ENCODE measurements at places on chromosomes 2 and 18.
A peak's percentile ranks its signal among the peaks of the same experiment; 100 is the strongest.

DNA sequence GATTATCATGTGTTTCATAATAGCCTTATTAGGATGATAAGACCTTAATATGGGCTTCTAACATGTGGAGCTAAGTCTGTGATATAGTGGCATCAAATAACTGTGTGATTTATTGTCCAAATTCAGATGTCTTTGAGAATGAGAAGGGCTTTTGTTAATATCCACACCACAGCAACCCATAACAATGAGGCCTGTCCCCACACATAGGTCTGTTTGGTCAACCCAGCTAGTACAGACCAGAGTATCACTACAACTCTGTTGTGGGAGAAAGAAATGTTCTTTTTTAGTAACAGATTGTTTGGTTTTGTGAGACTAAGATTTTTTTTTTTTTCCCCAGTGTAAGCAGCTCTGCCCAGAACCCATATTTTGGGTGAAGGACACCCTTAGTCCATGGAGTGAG is 439.2 kb downstream of the PIK3C3 start:
- no peak for DNase-seq

DNA sequence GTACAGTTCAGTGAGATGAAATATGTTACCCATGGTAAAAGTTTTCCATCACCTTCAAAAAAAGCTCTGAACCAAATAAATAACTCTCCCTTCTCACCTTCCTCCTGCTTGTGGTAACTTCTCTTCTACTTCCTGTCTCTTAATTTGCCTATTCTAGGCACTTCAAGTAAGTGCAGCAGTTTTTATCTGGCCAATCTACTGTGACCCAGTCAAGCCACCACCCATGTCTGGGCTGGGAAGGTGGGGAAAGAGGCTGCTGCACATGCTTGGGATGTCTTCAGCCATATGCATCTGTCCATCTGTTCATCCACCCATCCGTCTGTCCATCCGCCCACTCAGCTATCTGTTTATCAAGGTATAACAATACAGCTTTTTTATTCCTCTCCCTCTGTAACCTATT is 31.6 kb downstream of the ZNF532 start:
- no peak for DNase-seq

DNA sequence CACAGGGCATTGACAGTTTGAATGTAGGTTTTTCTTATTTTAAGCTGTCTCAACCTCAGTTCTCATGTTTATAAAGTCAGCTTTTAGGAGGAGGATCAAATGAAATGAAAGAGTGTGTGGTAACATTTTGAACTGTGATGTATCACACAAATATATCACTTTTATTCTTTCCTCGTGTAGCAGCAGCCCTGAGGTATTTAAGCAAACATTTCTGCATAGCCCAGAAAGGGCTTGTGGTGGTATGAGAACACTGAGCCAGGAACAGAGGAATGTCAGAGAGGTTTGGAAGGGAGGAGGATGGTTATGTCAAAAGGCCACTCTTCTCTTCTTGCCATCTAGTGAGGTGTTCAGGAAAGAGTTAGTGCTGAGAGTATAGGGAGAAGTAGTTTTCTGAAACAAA is 150.2 kb downstream of the PARD3B start:
- no peak for DNase-seq

DNA sequence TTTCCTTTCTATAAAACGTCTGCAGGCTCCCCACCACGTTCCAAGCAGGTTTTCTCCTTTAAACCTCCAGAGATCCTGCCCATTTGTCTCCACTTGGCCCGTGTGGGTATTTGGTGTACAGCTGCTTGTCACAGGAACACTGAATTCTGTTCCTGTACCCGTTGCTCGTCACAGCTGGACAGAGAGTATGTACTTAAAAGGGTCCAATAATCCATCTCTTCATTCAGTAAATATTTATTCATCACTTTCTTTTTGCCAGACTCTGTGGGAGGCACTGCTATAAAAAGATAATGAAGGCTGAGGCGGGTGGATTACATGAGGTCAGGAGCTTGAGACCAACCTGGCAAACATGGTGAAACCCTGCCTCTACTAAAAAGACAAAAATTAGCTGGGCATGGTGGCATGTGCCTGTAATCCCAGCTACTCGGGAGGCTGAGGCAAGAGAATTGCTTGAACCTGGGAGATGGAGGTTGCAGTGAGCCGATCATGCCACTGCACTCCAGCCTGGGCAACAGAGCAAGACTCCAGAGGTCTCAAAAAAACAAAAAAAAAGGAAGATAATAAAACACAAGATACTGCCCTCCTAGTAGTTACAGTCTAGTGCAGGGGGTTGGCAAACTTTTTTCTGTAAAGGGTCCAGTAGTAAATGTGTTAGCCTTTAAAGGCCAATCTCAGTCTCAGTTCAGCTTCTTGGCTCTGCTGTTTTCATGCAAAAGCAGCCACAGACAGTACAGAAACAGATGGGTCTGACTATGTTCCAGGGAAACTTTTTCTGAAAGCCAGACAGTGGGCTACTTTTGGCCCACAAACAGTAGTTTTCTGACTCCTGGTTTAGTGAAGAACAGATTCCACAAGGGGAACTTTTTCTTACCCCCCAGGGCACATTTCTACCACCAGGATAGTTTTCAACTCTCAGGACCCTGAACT is 309.9 kb upstream of the RAB12 start:
- no peak for DNase-seq

DNA sequence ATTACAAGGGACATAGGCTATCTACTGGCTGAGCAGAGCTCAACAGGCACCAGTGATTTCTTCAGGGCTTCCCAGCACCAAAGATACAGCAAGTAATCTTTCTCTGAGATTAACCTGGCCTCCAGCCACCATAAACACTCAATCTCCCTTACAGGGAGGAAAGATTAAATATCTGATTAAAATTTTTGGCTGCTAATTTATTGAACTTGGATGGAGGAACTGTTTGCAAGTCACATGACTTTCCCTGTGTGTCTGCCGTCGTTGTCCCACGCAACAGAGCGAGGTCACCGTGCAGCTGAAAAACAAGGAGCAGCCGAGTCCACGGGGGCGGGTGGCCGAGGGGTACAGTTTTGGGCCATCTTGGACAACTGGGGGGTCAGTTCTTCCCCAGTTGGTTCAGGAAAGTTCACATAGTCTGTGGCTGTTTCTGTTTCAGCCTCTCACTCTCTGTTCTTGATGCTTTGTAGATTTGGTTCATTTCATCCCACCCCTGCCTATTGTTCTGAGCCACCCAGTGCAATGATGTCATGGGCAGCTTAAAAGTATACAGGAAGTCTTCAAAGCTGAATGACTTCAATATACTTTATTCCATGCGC is 186.8 kb upstream of the CTAGE1 start:
- DNase-seq = no peak

DNA sequence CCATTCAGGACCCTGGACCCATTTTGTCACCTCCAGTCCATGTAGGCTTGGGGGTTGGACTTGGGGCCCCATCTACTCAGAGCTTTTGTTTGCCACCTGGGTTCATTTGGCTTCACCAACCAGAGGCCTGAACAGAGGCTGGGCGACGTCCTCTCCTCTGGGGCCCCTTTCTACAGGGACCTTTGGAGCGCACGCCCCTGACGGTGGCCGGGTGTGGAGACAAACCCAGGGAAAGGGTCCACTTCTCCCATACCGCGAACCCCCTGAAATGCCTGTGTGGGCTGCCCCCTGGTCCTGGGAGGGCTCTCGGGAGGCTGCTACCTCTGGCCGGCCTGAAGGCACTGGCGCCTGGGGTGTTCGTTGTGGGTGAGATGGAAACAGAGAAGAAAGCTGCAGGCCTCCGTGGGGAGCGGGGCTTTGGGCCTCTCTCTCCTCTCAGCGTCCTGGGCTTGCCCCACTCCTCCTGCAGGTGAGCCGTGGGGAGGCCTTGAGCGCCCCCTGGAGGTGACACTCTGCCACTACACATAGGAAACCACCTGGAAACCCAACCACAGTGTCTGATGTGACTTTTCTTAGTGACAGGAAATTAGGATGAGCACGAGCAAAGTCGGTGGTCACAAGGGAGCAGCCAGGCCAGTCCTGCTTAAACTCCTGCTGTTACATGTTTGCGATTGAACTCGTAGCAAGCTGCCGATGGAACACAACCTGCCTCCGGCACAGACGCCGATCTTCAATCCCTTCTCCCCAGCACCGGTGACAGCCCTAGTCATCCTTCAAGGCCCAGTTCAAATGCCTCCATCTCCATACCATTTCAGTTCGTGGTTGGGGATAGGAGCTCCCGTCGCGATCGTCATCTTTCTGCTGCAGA is 12.0 kb upstream of the NTSR2 start:
- DNase-seq = peak; percentile 84

DNA sequence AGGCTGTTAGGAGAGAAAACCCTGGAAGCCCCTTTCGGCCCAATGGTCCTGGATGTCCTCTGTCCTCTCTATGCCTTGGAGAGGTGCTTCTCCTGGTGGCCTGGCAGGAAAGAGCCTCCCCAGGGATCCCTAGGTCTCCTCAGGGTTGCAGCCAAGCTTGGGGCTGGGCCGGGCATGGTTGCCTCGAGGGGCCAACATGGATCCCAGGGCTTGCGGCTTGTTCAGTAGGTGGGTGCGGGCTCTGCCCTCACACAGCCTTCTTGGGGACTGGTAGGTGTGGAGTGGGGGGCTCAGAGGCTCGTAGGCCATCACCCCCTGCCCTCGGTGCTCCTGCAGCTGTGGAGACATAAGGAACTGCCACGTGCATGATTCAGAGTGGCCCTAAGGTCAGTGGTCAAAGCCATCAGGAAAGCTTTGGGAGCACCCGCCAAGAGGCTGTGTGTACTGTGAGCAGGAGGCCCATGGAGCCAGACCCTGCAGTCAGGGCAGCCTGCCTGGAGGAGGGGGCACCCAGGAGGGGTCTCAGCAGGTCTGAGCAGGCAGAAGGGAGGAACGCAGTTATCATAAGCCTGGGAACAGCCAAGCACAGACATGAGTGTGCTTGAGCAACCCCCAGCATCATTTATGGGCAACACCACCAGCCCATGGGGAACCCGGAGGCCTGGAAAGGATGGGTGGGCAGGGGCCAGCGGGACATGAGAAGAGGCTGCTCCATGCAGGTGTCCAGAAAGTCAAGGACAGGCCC is 231.0 kb downstream of the GLI2 start:
- DNase-seq = no peak

- DNase-seq = no peak
Observed at GRCh38 chr2:119339562-119339923, 27.1 kb downstream of the C2orf76 start.

- DNase-seq = no peak
Observed at GRCh38 chr2:96506016-96506906, 1.1 kb upstream of the NEURL3 start.

- no peak for DNase-seq
Observed at GRCh38 chr18:68925268-68925667, 127.4 kb downstream of the CCDC102B start.

- no peak for DNase-seq
Observed at GRCh38 chr2:232997749-232998665, 15.0 kb downstream of the NGEF start.

- no peak for DNase-seq
Observed at GRCh38 chr2:135573620-135574019, 42.3 kb downstream of the R3HDM1 start.

DNA sequence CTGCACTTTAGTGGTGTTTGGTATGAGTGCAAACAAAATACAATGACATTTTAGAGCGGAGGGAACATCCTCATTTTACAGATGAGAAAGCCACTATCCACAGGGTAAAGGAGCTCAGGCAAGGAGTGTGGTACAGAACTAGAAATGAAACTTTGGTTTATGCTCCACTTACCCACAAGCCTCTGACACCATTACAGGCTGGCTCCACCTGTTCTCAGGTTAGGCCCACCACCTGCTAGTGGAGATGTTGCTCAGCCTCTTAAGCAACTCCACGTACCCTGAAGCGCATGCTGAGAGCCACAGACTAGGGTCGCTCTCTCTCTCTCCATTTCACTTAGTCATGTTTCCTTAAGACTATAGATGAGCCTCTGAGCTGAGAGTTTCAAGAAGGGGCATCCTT is 130.0 kb downstream of the MBD2 start:
- no peak for DNase-seq

DNA sequence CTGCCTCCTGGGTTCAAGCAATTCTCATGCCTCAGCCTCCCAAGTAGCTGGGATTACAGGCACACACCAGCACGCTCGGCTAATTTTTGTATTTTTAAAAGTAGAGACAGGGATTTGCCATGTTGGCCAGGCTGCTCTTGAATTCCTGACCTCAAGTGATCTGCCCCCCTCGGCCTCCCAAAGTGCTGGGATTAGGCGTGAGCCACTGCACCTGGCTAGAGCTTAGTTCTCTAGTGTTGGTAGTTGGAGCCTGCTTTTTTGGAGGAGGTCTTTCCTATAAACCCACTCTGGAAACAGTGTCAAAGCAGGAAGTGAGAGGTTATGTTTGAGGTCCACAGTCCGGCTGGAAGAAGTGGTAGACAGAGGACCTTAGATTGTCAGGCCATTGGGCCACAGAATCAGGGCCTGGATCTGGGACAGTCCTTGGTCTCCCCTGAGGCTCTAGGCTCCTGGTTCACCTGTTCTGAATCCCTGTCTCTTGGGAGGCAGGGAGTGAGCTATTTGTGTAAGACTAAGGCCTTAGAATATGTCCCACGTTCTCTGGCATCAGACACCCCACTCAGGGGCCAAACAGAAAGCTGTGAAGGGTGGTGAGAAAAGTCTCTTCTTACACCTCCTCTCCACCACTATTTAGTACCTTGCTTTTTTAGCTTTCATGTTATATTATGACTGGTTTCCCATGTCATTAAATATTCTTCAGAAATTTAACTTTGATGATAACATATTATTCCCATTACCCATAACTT is 34.5 kb downstream of the PCBP1 start:
- no peak for DNase-seq

DNA sequence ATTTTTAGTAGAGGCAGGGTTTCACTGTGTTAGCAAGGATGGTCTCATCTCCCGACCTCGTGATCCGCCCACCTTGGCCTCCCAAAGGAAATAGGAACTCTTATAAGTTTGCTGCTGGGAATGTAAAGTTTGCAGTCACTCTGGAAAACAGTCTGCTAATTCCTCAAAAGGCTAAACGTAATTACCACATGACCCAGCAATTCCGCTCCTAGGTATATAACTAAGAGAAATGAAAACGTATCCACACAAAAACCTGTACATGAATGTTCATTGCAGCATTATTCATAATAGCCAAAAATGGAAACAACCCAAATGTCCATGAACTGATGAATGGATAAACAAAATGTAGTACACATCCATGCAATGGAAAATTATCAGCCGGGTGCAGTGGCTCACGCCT is 21.9 kb upstream of the ATRAID start:
- DNase-seq = no peak

DNA sequence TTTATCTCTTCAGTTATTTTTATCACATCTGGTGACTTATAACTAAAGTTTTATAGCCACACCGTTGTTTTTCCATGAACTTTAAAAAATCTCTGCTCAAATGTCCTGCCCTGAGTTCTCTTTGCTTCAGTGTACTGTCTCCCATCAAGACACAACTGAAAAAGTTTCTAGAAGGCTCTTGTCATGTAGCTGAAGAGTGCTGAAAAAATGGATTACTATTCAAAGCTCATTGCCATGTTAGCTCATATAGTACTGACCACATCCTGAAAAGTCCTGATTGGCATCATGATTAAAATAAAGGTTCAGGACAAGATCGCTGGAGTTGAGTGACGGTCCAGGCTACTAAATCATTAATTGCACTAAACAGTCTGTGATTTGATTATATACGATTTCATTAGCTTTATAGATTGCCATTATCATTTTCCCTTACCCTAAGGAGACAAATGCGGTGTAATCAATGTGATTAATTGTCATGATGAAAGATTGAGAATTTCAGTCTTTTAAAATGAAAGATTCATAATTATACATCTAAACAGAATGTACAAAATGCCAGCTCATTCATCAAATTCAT is 62.2 kb downstream of the MFSD6 start:
- DNase-seq = no peak
